ENCODE measurements at places on chromosomes 13 and 19.
A peak's percentile ranks its signal among the peaks of the same experiment; 100 is the strongest.

- no peak for DNase-seq
Observed at GRCh38 chr13:81184556-81185265, 843.8 kb upstream of the SPRY2 start.

GRCh38 chr19:40348961-40349507 lies 539 bp downstream of the PLD3 start:
- no peak for DNase-seq

DNA sequence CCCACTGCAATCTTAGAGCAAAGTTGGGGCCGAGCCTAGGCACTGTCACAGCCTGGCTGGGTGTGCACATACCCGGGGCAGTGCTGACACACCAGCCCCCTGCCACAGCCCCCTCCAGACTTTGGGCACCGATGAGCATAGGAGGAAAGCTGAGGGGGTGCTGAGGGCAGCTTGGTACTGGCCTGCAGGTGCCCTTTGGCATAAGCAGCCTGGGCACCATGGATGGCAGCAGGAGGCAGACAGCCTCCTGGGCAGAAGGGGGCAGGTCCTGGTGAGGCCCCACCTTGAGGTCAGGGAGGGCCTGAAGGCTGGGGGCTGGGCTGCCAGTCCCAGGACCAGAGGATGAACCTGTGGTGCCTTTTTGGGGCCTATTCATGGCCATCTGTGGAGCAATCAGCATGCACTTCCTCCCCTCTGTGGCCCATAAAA lies 8.2 kb downstream of the IGFL4 start:
- no peak for DNase-seq

DNA sequence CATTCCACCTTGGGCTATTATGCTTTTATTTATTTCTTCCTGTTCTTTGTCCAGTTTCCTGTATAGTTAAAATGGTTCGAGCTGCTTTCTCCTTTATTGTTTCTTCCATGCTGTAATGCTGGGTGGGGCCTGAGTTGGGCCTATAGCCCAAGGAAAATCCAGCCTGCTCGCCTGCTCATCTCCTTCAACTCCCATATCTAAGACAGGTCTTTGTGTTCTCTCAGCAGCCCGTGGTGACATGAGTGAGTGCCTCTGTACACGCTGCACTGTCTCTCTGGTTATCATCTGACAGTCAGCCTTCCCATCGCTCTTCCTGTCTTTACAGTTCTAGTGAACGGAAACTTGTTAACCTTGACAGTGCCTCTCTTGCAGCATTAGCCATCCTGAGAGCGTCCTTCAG lies 221.9 kb upstream of the SLC10A2 start:
- DNase-seq, result no peak

DNA sequence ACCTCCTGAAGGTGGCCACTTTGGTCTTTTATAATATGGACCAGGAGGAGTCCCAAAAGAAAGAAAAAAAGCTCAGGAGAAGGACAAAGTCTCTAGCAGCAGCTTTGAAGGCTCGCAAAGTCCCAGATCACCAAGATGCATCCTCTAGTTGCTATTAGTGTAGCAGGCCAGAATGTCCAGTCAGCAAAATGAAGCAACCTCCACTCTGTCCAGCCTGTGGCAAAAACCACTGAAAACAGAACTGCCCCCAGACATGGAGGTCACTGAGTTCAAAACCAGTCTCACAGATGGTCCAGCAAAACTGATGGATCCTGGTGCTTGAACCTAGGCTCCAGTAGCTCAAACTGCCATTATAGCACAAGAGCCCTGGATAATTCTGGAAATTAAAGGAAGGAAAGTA lies 10.4 kb downstream of the LILRB4 start:
- DNase-seq, result no peak

GRCh38 chr19:41545547-41545946 lies 30.4 kb upstream of the CEACAM21 start:
- no peak for DNase-seq

DNA sequence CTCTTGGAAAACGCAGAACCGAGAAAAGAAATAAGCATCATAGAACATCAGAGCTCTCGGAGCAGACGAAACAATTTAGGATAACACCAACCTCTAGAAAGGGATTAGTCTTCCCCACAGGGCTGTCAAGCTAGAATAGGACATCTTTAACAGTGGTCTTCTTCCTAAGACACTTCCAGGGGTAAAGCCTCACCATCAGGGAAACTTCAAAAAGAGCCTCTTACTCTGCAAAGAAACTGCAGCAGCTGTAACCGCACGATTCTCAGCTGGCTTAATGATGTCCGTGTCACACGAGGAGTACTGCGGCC lies 642 bp downstream of the ZNF571 start:
- DNase-seq, result peak; percentile 47
